ENCODE measurements at places on chromosomes 7 and 10. TPM values are rescaled to one million over a fixed set of nuclear protein-coding genes. Genes with fewer than 3 reads are reported as not detected.

Gene GPAM
- polyA plus RNA-seq = 5.5 TPM

DNA sequence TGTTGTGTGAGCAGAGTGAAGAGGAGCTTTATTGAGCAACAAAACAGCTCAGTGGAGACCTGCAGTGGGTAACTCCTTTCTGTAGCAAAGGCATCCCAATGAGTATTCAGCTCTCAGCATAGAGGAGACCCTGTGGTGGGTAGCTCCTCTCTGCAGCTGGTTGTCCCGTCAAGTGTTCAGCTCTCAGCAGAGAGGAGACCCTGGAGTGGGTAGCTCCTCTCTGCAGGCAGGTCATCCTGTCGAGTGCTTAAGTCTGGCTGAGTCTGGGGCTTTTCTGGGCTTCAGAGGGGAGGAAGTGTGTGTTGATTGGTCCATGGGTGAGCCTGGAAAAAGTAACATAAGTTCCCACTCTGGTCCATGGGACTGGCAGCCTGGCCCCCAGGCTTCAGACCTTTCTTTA is 171.9 kb upstream of the LRGUK start:
- no peak for DNase-seq

DNA sequence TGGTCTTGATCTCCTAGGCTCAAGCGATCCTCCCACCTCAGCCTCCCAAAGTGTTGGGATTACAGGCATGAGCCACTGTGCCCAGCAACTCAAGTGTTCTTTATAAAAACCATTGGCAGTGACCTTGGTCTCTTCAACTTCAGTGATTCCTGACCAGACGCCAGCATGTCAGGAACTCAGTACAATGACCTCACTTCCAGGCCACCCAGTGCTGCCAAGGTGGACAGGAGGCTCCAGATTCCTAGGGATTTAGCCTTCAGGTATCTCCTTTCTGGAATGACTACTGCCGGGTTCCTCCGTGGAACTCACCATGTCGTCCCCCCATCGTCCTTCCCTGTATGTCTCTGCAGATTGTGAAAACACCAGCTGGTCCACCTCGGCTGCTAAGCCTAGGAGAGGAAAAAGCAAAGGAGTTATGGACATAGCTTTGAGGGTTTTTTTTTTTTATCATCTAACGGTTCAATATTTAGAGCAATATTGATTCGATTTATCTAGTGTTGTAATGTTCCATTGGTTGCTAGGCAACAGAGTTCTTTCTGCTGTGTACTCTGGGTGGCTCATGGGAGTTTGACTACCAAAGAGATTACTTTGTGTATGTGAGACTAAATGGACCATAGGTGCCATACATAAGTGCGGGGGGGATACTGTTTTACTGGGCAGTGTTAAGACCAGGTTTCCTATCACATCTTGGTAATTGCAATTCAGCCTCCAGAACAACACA is 425.8 kb upstream of the AUTS2 start:
- no peak for DNase-seq

Gene TLL2
- 2.8 TPM for polyA plus RNA-seq

GRCh38 chr10:80104066-80104926 is 25.8 kb downstream of the TMEM254 start:
- DNase-seq = no peak

Gene MBL2
- polyA plus RNA-seq = not detected

Gene LRRC4
- 1.9 TPM for polyA plus RNA-seq

Gene MMD2
- polyA plus RNA-seq = 0.11 TPM

Gene PNLIPRP2
- polyA plus RNA-seq = 0.19 TPM

GRCh38 chr7:64045301-64046040 is at the start of gene ZNF727:
Gene ZNF727, plus strand, starts transcription at chr7:64045434. Its CDS starts 188 bp downstream, at chr7:64045622.
- DNase-seq = no peak

Gene ASCC1
- polyA plus RNA-seq = 13.7 TPM

DNA sequence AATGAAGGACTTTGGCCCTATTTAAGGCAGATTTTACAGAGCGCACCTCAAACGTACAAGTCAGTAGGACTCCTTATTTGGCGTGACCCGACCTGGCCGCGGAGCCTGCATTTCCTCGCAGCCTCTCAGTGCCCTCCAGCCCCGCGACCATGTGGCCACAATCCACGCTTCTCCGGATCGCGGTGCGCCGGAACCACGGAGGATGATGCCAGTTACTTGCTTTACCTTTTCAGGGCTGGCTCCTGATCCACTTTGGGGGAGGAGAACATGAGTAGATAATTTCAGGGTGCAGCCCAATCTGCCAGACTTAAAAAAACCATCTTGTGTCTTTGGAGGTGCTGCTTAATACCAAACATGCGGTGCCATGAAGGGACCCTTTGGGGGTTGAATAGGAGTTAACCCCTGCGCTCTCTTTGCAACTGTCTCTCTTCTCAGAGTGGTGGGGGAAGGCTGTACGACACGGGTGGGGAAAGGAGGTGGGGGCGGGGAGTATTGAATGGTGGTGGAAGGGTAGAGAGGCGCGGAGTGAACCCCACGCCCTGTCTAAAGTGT is 1.5 kb downstream of the FRAT1 start:
- DNase-seq = peak; percentile 32

- no peak for DNase-seq
These were observed 10.7 kb upstream of the KMT2E start for GRCh38 chr7:105003275-105003674.

Gene CDH23
- 0.95 TPM for polyA plus RNA-seq

Gene NPFFR1
- polyA plus RNA-seq = 0.05 TPM

- DNase-seq = no peak
These were observed 10.6 kb upstream of the SAMD8 start for GRCh38 chr10:75100764-75101291.

Gene DKK1
- 0.45 TPM for polyA plus RNA-seq

Gene OR9A2
- not detected for polyA plus RNA-seq

DNA sequence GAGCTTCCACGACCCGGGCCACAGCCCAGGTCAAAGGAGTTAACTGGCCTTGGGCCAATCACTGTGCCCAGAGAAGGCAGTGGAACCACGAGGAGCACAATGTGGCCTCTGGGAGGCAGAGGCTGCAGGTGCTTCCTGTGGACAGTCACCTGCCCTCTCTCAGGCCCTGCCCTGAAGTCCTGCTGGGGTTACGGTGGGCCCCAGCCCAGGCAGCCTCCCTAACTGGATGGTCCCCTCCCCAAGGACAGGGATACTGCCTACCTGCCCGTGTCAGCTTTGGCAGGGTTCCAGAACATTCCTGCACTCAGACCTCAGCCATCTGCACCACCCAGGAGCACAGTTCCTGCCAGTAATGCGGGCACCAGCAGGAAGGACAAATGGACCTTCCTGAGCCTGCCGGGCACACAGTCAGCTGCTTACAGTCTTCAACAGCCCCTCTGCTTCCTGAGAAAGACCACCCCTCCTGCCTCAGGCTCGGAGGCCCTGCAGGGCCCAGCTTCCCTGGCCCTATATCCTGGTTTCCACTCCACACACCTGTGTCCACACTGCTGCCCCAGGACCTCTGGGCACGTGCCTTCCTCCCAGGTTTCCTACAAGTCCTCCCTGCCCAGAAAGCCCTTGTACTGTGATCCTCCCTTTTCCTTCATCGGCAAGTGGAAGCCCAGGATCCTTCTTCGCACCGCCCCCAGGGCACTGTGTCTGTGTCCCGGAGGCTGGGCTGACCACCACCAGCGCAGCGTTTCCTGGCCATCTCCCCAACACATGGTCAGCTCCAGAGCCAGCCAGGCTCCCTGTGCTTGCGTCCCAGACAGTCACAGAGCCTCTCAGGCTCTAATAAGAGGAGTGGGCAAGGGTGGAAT is 23.3 kb downstream of the WDR86 start:
- DNase-seq = no peak

GRCh38 chr10:16803464-16803863 is 13.8 kb downstream of the RSU1 start:
- DNase-seq = no peak

GRCh38 chr7:2938514-2939192 is 94.5 kb upstream of the GNA12 start:
- no peak for DNase-seq

GRCh38 chr7:48481235-48481634 is 310.0 kb downstream of the ABCA13 start:
- no peak for DNase-seq

DNA sequence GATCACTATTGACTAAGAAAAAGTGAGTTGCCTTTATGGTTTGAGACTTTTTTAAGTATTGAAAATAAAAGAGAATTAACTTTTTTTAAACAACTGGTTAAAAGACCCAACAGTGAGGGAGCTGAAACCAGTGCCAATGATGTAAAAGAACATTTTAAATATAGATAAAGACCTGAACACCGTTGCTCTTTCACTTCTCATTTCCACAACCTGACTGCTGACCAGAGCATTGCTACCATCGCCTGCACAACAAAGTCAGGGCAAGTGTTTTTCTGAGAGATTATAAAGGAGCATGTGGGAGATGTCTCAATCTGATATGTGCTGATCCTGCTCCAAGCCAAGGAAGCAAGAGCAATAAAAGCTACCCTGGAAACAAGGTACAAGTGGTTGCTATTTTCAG is 34.7 kb downstream of the IMMP2L start:
- no peak for DNase-seq

Gene ANXA8L1
- polyA plus RNA-seq = not detected

DNA sequence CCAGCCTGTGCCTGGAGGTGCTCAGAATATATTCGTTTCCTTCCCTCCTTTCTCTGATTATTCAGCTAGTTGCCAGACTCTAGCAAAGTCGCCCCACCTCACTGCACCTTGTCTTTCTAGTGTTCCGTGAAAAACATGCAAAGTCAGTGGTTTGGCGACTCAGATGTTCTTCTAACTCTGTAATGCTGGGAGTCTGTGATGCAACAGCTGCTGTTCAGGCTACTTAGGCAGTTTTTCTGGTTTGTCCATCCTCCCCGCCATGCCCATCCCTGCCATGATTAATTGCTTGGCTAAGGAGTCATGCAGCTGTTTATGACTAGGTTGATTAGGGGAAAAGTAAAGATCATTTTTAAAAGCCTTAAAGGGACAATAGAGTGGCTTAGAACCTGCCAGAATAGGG is 99.4 kb downstream of the MTPN start:
- DNase-seq = no peak

Gene STRIP2
- 3.8 TPM for polyA plus RNA-seq

- no peak for DNase-seq
These were observed 86.4 kb upstream of the RNF148 start for GRCh38 chr7:122789156-122789555.

- DNase-seq = no peak
These were observed 237.5 kb upstream of the KLF6 start for GRCh38 chr10:4022473-4022872.
